Activated naive CD8-positive, alpha-beta T cell treated with anti-CD3 and anti-CD28 coated beads, Interleukin-2, amount 10 ng/mL, durations not matched to agents 7 days and 5 days (primary cell): ENCODE measurements at places on chromosomes 7 and 10.

DNA sequence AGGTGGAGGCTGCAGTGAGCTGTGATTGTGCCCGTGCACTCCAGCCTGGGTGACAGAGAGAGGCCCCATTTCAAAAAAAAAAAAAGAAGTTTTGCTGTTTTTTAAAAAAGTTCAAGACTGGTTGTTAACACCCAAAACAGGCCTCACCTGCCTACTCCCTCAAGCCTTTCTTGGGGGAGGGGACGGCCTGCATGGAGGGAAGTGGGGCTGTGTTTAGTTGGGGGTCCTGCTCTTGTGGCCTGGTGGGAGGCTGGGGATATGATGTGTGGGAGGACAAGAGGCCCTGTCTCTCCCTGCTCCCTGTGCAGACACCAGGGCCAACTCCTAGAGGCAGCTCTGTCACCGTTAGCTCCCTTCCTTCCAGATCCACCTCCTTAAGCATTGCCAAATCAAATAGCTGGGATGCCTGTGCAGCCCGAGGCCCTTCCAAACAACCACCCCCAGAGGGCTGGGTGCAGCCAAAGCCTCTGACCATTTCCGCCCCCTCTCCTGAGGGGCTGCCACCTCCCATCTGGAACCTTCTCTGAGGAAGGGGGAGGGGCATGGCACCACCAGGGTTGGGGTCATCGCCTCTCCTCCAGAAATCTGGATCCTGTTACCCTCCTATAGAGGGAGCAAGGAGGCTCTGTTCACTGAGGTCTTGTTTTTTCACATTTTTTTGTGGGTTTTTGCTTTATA, 32.9 kb upstream of the ANKRD2 start:
- DNase-seq, result no peak

DNA sequence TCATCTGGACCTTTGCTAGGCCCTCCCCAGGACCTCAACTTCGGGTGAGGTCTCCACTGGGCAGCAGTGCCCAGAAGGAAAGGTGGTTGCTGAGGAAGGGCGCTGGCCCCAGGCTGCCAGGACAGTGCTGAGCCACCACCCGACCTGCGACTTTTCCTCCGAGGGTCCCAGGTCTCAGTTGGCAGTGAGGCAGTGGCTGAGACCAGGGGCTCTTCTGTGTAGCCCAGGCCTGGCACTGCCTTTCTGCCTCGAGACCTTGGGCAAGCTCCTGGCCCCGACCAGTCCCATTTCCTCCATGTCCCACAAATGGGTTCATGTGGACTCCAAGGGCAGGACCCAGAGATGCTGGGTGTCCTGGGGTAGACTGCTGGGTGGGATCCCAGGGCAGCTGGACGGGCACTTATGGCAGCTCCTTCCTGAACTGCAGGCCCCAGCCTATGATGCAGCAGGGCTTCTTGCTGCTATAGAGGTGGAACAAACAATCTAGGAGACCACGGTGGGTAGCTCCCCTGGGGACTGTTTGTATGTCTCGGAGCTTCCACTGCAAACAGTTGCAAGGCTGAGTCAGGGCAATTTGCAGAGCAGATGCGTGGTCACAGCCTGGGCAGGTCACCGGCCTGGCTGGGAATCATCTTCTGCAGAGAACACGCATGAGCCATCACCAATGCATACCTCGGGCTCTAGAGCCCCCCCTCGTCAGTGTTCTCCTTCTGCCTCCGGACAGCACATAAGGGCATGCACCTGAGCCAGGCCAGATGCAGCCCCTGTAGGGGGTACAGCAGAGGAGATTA, 17.9 kb upstream of the LRRC18 start:
- DNase-seq, result no peak

GRCh38 chr10:12975266-12975665, 26.2 kb downstream of the CCDC3 start:
- no peak for DNase-seq

DNA sequence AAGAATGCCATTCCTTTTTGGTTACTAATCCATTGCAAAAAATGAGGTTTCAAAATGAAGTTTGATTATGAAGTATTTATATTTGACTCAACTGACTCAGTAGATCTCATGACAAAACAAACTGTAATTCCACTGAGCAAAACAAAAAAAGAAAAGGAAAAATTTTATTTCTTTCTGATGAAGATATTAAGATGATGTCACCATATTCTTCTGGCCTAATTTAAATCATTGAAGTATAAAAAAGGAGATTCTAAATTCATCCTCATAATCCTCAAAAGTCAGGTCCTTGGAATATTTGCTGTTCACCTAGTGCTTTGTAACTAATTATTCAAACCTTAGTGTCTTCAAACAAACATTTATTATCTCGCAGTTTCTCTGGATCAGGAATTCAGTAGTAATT, 1183.7 kb downstream of the CNTNAP2 start:
- DNase-seq, result no peak

DNA sequence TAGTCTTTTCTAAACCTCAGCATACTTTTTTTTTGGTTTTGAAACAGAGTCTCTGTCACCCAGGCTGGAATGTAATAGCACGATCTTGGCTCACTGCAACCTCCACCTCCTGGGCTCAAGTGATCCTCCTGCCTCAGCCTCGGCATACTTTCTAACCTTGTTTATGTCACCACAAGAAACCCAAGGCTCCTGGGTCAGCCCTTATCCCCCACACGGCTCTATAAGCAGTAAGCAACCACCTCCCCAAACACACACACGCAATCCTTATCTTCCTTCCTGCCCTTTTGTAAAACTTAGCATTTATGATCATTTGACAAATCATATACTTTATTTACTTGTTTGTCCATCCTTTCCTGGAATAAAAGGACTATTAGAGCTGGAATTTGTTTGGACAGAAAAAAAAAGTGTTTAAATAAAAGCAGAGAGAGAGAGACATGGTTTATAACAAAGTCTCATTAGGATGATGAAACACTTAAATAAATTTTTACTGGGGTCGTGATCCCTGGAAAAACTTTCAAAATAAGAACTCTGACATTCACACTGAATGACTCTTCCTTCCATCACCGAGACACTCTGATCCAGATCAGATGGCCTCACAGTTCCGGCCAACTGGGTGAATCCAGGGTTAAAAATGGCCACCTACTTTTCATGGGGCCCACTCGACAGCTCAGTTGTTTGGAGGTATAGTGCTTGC, 72.7 kb upstream of the PIK3CG start:
- DNase-seq, result no peak

DNA sequence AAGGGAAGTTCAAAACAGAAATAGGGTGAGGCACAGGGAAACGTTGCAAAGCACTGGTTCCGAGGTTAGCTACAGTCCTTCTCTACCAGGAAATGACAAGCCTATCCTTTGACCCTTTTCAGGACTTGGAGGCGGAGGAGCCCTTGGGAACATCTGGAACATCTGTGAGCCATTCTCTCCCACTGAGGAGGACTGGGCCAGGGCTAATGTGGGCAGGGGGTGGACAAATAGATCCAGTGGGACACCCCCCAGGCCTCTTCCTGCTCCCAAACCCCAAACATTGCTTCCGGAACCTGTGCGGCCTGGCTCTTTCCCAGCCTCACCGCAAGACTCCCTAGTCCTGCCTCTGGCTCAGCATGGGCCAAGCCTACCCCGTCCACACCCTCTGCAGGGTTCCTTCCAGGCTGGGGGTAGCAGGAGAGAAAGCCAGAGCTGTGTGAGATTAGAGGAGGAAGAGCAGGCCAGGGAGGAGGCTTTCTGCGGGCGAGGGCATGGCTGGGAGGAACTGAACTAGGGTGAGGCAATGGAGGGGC, 36.5 kb downstream of the GHRHR start:
- no peak for DNase-seq

GRCh38 chr10:103617602-103618385, 124.3 kb downstream of the NEURL1 start:
- DNase-seq, result no peak

- DNase-seq, result no peak
These were observed 63.0 kb downstream of the CUL1 start for GRCh38 chr7:148761499-148762278.

DNA sequence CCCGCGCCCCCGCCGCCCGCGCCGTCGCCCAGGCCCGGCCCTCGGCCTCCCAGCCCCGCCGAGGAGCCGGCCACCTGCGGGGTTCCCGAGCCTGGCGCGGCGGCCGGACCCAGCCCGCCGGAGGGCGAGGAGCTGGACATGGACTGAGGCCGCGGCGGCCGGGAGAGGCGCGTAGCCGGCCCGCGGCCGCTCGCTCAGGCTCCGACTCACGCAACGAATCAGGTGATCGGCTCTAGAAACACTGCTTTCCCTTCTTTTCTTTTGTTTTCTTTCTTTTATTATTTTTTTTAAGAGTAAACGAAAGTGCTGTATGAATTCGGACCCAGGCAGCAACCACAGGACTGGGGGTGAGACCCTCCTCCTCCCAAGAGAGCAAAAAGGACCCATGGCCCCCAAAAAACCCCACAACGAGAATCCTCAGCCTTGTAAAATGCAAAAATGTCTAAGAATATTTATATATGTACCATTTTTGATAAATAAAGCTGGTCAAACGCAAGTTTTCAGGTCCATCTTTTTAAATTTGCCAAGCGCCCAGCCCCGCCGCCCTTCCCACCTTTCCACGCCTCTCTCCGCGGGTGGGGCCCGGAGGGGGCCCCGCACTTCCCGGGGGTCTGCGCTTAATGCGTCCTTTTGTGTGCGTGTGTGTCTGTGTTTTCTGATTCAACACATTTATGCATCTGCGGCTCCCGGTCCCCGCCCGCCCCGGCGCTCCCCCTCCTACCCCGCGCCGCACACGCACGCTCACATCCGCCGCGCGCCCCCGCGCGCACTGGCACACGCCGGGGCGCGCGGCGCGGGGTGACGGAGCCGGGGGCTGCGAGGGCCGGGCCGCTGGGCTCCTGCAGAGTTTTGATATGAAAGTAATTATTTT, 4.4 kb downstream of the UNCX start:
- no peak for DNase-seq

DNA sequence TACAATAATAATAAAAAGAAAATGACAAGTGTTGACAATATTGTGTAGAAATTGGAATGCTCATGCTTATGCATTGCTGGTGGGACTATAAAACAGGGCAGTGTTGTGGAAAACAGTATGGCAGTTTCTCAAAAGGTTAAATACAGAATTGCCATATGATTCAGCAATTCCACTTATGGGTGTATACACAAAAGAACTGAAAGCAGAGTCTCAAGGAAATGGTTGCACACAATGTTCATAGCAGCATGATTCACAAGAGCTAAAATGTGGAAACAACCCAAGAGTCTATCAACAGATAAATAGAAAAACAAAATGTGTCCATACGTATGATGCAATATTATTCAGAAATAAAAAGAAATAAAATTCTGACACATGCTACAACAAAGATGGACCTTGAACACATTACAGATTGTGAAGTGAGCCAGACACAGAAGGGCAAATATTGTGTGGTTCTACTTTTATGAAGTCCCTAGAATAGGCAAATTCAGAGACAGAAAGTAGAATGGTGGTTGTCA, 64.8 kb upstream of the GRM8 start:
- no peak for DNase-seq

GRCh38 chr7:69772718-69773436, 174.6 kb downstream of the AUTS2 start:
- DNase-seq, result no peak

DNA sequence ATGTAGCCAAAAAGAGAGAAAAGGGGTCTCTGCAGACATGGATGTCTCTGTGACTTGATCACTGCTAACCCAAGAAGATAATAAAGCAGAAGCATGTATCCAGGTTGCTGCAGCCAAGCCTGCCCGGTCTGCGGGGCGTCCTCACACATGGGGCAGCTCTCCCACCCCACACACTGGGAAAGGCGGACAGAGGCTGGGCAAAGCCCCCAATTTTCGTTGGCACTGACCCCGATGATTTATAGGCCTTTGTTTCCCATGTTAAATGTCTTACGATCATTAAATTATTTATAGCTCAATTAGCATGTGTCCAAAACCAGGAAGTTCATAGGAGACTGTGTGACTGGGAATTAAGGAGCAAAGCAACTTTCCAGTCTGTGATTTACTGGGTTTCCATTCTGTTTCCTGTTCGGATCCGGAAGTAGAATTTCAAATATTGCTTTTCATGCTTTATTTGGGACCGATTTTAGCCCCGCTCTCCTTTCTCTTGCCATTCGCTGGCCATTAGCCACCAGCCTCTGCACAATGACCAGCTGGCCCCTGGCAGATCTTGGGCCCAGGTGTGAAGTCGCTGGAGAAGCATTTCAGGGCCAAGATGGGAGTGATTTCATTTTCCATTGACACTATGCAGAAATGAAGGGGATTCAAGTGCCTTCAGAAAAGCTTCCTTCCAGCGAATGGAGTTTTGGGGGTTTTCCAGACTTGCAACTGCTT, 91.6 kb downstream of the EGFR start:
- DNase-seq, result no peak

DNA sequence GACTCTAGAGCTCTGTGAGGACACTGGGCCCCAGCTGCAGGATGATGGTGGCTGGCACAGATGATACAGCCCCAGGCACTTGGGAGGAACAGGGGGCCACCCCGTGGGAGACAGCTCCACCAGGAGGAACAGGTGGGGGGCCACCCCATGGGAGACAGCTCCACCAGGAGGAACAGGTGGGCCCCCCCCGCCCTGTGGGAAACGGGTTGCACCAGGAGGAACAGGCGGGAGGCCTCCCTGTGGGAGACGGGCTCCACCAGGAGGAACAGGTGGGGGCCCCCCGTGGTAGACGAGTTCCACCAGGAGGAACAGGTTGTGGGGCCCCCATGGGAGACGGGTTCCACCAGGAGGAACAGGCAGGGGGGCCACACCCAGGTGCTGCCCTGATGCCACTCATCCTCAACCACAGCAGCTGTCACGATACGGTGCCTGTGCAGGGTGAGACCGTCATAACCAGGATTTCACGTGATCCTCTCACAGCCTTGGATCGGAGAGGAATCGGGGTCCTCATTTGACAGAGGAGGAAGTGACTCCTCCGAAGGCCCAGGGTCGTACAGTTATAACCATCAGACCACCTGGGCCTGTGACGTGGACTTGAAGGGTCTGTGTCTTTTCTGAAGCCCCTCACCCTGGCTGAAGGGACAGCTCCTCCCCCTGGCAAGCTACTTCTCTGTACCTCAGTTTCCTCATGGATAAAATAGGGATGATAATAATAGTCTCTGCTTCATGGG, 49.2 kb upstream of the NANOS1 start:
- no peak for DNase-seq

DNA sequence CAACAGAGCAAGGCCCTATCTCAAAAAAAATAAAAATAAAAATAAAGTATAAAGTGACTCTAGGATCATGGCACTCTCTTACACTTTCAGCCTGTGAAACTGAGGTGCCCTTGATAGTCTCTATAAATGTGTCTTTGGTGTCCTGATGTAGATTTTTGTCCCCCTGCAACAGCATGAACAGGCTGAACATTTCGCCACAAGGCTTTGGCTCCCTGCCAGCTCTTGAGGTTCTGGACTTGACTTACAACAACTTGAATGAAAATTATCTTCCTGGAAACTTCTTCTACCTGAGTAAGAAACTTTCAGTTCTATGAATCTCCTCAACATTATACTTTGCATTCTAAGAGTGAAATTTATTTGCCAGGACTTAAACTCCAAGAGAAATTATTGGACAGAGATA, 48.1 kb upstream of the BMS1 start:
- no peak for DNase-seq

DNA sequence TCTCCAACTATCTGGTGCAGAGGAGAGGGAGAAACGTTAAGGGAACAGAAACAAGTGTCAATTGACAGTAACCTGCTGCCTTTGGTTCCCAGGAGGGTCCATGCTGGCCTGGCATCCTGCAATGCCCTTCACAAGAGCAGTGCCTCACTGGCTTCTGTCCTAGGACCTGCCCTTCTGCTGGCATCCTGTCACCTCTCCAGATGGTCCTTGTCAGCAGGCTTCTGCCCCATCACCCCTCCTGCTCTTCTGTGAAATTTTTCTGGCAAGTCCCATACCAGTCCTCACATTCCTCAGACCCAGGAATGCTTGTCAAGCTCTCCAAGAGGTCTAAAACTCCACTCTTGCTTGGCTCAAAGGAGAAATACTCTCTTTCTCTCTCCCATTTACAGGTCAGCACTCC, 34.2 kb downstream of the C10orf67 start:
- DNase-seq, result no peak

- DNase-seq, result no peak
These were observed 81.3 kb upstream of the DKK1 start for GRCh38 chr10:52232561-52233350.
